ENCODE measurements at places on chromosomes 16 and 17. TPM values are rescaled to one million over a fixed set of nuclear protein-coding genes. Genes with fewer than 3 reads are reported as not detected.

DNA sequence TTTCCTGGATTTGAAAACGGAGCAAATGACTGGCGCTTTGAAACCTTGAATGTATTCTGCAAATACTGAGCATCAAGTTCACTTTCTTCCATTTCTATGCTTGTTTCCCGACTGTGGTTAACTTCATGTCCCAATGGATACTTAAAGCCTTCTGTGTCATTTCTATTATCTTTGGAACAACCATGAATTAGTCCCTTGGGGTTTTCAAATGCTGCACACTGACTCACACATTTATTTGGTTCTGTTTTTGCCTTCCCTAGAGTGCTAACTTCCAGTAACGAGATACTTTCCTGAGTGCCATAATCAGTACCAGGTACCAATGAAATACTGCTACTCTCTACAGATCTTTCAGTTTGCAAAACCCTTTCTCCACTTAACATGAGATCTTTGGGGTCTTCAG lies 32.3 kb downstream of the BRCA1 start:
- no peak for DNase-seq

The NKD1 gene
- 0.11 TPM for polyA plus RNA-seq

The FSCN2 gene
- 1.3 TPM for polyA plus RNA-seq

DNA sequence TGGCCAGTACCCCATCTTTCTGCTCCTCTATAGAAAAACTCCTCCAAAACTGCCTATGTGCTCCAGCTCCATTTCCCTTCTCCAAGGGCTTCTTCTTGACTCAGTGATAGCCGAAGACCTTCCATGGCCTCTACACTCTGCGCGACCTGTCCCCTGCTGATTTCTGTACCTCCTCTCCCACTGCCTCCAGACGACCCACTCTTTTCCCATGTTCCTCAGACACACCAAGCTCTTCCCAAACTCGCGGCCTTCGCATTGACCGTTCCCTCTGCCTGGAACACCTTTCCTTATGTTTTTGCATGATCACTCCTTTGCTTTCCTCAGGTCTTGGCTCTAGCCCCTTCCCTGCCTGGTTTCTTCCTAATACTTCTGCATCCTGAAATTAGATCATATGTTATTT lies 255.6 kb upstream of the SDK2 start:
- DNase-seq, result no peak

GRCh38 chr17:79132271-79133064 lies 57.8 kb downstream of the ENGASE start:
- DNase-seq, result no peak

GRCh38 chr17:6097005-6097279 lies 26.8 kb downstream of the WSCD1 start:
- DNase-seq, result no peak

GRCh38 chr17:46205975-46206374 lies 12.7 kb upstream of the KANSL1 start:
- no peak for DNase-seq

The WSCD1 gene
- 1.0 TPM for polyA plus RNA-seq

The CEP295NL gene
- polyA plus RNA-seq, result 0.13 TPM

DNA sequence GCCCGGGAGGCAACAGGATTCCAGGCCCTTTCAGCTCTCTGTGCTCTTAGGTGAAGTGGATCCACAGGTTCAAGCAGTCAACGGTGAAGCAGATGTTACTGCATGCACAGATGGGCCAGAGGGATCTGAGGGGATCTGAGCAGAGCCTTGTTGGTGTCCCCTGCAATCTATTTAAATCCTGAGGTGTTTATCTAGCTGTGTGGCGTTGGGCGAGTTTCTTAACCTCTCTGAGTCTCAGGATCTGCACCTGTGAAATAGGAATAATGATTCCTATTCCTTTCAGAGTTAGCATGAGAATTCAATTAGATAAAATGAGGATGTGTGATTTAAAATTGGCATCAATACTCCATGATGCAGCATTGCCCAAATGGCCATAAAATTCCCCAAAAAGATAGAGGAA lies 237.3 kb upstream of the CDH5 start:
- no peak for DNase-seq

DNA sequence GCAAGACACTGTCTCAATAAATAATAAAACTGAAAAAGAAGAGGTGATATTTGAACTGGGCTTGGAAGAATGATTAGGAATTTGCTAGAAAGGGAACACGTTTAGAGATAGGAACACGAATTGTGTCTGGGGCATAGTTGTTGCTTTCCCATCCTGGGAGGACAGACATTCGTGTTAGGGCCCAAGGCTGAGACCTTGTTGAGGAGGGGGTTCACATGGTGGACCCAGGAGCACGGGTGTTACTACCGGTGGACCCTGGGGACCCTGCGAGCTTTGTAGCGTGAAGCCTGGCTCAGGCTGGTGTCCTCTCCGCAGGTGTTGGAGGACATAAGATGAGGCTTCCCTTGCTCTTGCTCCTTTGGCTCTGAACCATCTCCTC lies 1.2 kb downstream of the ACSF3 start:
- no peak for DNase-seq

GRCh38 chr16:12925026-12925800 lies 23.8 kb downstream of the SHISA9 start:
- no peak for DNase-seq

Data from BJ (cell line).